ENCODE measurements at places on chromosomes 5 and 9.

DNA sequence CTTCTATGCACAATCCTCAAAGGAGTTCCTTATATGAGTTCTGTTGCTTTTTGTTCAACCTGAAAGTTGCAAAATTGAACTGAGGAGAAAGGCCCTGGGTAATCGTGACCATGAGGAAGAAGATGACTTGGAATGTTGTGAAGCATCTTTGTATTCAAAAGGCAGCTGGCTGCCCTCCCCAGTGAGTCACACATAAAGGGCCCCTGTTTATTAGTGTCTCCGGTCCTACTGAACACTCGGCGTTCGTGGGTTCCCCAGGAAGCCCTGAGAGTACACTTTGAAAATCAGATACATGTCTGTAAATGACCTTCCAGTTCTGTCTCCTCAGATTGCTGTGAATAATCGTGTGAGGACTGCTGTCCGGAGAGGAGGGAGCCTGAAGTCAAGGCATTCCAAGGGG lies 73.6 kb downstream of the C9orf153 start:
- no peak for DNase-seq

DNA sequence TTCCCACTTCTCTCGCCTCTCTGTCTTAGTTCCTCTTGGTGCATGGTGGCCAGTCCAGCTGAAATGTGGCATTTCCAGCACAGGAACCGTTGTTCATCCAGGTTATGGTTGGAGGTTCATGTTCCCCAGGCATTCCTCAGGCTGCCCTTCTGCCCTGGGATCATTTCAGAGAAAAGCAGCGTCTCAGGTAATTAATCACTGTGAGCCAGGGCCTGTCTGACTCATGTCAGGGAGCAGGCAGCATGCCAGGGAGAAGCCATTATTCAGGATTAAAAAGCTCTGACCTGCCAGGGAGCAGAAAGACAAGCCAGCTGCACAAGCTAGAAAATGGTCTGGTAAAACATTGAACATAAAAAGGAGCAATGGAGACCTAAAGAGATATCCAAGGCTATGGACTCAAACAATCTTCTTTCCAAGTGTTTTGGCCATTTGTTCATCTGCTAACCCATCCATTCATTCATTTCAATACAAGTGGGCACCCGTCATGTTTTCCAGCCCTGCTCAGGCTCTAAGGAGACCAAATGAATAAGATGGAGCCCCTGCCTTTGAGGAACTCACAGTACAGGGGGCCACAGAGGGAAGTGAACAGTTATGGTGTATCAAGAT lies 241.4 kb downstream of the DRD1 start:
- no peak for DNase-seq

DNA sequence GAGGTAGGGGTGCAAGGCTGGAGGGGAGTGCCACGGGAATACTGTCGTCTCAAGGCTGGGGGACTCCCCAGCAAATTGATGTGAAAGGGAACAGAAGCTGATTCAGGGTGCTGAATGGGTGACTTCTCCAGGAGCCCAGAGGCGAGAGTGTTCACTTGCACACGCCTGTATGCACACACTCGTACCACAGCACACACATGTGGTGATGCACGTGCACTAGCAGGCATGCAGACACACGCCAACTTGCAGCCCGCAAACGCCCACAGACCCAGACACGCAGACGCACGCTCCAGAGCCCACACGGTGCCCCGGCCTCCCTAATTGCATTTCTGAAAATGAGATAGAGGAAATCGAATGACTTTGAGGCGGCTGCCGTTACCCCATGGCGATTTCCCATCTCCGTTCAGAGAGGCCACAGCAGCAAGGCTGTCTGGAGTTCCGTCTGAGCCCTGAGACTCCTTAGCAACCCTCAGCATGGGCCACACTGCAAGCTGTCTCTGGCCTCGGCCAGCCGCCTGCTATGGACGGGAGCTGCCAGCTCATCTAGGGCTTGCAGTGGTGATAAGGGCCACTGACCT lies 9.1 kb upstream of the ADAMTS2 start:
- no peak for DNase-seq

- no peak for DNase-seq
These were observed 28.2 kb downstream of the DBH start for GRCh38 chr9:133664173-133665050.

DNA sequence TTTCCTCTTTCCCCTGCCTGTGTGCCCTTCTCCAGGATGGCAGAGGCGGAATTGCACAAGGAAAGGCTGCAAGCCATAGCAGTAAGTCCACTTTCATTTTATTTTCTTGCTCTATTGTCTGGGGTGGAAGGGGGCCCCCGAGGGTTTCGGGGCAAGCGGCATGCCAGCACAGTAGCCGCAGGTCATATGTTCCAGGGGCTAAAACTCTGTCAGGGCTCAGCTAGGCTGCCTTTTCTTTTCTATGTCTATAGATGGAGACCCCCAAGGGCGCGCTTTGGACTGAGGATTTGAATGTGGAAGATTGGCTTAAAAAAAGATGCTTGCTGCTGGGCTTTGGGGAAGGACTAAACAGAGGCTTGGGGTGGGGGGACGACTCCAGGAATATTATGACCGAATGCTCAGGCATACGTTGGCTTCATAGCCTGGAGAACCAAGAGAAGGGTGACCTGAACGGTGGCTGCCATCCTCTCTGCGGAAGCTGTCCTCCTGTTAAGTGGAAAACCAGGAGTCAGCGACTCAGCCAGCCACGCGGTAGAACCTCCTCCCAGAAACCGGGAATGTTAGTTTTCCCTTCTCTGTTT lies 545 bp downstream of the PALM2AKAP2 start:
- DNase-seq: no peak

DNA sequence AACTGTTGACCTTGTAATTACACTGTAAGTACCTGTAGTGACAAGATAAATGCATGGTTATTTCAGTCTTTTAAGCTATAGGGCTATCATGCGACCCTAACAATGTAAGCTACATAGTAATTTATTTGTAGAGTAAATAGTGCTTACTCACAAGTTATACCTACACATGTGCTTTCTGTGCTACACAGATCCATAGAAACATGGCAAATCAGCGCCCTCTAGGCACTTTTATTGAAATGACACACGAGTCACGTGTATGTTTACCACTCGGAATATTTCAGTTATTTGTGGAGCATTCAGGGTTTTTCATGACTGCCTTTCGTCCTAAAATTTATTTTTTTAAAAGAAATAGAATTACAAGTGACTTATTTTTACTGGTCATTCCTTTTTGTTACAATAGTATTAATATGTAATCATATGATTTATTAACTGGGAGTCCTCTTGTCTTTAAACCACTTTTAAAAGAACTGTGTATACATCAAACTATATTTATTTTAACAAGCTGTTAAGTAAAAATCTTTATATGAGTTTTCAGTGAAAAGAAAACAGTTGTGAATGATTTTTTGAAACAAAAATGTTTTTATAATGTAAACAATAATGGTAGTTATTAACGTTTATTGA lies 1242.3 kb upstream of the WWC1 start:
- no peak for DNase-seq

GRCh38 chr9:89639367-89639795 lies 34.6 kb downstream of the GADD45G start:
- DNase-seq: no peak

DNA sequence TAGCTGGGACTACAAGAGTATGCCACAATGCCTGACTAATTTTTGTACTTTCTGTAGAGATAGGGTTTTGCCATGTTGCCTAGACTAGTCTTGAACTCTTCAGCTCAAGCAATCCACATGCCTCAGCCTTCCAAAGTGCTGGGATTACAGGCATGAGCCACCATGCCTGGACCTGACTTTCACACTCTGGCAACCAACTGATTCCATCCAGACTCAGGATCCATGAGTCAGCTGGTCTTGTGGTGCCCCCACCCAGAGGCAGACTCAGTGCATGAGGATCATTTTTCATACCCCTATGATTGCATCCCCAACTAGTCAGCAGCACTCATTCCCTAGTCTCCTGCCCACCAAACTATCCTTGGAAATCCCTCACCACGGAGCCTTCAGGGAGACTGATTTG lies 375.9 kb downstream of the ANXA1 start:
- DNase-seq: no peak

DNA sequence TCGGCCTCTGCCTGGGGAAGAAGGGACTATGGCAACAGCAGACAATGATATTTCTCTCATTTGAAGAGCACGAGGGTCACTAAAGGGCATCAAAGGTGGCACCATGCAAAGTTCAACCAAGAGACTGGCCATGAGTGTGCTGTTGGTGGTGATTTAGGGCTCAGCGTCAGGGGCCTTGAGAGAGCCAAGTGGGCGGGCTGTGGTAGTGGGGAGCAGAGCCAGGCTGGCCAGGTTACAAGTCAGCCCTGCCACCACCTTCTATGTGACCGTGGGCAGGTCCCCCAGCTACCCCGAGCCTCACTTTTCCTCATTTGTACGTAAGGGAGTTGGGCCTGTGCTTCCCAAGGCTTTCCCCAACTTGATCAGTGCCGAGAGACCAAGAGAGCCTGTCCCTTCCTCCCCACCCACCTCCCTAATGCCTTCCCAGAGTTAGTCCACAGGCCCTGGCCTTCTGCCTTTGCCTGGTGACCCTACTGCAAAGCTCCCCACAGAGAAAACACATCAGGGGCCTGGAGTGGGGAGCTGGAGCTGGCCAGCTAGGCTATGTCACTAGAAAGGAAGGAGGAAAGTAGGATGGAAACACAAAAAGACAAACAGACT lies 104.3 kb downstream of the PDE6A start:
- DNase-seq: no peak

GRCh38 chr9:129554649-129555048 lies 66.3 kb downstream of the C9orf50 start:
- no peak for DNase-seq

DNA sequence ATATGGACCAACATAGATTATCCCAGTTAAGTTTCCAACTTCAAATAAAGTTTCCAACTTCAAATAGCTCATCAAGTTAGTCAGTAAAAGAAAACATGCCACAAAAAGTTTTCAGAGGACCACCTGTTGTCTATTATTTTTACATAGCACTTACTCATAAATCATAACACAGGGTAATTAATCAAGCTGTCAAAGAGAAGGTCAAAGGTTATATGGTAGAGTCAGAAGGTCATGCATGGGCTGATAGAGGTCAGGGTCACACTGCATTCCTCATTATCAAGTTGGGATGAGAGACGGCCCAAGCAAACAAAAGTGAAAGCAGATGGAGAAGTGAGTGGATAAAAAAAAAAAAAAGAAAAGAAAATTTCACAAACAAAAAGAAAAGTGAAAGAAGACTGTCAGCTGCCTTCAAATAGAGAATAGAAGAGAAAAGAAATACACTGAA lies 145.5 kb upstream of the POU5F2 start:
- no peak for DNase-seq

GRCh38 chr9:69317894-69318293 lies 7.1 kb upstream of the ENTREP1 start:
- no peak for DNase-seq

GRCh38 chr9:847505-847904 lies 6.0 kb downstream of the DMRT1 start:
- no peak for DNase-seq

DNA sequence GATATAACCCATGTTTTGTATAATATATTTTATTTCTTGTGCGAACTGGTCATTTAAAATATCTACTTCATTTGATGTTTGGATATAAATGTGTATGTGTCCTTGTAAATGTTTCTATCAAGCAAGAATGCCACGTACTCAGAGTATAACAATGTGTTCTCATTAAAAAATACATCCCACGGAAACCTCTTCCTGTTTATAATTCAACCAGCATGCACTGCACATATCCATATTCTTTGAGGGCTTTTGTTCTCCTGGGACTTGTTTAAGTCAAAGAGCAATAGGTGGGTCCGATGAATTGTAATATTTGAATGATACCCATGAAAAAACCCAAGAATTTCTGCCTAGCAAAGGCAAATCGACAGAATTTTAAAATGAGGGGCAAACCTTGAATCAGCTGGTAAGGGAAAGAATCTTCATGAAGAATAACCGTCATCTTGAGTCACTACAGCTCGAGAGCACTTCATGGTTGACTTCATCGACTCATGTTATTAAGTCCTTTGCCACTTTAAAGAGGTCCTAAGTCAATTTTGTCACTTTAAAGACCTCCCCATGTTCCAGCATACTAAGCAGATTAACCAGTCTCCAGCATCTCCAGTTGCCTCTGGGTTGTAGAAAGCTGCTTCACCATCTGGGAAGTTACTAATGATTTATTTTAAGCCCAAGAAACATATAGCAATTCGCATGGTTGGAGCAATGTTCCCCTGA lies 80.6 kb downstream of the NPR3 start:
- no peak for DNase-seq

DNA sequence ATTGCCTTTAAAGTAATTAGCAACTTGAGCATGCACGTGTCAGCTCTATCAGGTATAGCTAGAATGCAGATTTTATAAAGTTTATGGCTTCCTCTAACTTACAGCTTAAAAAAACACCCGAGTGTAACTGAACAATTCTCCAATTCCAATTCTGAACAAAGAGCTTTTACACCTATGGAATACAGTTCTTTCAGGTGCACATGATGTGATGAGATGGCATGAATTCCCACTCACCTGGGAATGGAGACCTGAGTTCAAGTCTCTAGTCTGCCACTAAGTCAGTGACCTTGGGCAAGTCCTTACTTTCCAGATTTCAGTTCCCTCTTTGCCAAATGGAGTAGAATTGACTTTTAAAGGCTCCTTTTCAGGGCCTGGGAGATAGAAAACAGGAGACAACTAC lies 1.8 kb downstream of the ZFAND5 start:
- no peak for DNase-seq

GRCh38 chr5:17398866-17399835 lies 98.9 kb upstream of the TAF11L2 start:
- DNase-seq: no peak

DNA sequence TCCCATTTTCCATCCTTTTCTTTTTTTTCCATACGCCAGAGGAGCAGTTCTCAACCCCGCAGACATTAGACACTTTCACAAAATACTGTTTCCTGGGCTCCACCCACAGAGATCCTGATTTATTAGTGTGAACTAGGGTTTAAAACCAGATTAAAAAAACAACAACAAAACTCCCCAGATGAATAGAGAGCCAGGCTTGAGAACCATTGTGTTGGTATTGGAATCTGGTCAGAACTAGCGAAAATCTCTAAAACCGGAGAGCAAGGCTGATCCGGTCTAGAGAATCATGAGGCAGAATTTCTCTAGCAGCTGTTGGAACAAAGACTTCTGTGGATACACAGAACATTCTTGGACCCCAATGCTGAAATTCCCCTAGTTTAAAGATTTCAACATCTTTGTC lies 173.0 kb downstream of the PCSK1 start:
- no peak for DNase-seq

- no peak for DNase-seq
These were observed 342.8 kb downstream of the EBF1 start for GRCh38 chr5:158756871-158757270.

Data from activated naive CD8-positive, alpha-beta T cell treated with anti-CD3 and anti-CD28 coated beads, Interleukin-2, amount 50 U/mL, for 16 hours (primary cell).